ENCODE measurements at places on chromosomes 5 and 9.

- DNase-seq: peak; percentile 80
Measured at GRCh38 chr5:144072518-144072927, 97.9 kb downstream of the YIPF5 start.

GRCh38 chr5:139410121-139410992, 6.5 kb upstream of the SPATA24 start:
- DNase-seq: no peak

- no peak for DNase-seq
Measured at GRCh38 chr5:33297760-33298216, 143.0 kb upstream of the TARS1 start.

GRCh38 chr9:98861781-98862504, 54.5 kb downstream of the GALNT12 start:
- peak; percentile 74 for DNase-seq

DNA sequence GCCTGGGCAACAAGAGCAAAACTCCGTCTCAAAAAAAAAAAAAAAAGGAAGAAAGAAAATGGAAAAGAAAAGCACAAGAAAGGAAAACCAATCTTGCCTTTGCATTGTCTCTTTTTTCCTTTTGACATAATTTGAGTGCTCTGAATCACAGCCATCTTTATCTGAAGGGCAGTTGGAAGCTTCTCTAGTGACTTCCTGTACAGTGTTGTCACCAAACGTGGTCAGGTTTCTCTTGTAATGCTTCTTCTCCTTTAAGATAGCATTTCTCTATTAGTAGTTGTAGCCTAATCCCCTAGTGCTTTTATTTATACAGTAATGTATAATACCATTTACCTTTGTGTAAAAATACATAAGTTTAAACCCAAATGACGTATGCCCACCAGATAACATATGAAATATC, 18.1 kb downstream of the PRKACG start:
- no peak for DNase-seq

DNA sequence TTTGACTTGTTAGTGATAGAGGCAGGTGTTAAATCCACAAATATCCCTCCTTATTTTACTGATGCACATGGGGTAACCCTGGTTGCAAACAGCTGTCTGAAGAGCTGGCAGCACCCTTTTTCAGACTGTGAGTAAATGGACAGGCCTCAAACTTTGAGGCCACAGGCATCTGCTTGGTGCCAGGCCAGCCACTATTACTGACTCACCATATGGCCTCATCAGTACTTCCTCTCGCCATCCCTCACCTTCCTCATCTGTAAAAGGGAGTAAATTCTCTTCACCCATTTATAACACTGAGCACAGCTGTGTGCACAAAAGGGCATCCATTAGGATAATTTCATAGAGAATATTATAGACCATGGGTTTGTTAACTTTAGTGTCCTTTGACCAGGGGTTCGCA, 11.9 kb upstream of the TNIP1 start:
- DNase-seq: peak; percentile 76

DNA sequence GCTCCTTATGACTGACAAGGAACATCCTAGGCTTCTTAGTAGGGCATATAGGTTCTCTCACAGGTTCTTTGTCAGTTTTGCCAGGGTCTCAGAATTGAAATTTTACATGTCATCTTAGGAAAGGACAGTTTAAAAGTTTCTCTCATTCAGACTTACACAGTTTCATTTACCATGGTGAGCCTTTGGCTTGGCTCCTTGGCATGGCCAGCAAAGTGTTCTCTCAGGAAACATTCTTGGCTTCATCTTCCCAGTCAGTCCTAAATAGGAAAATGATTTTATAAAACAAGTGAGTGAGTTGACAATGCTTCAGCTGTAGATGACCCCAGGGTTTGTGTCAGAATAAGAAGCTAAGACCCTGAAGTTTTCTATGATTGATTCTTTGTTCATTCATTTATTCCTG, 191.6 kb downstream of the PCSK5 start:
- no peak for DNase-seq

DNA sequence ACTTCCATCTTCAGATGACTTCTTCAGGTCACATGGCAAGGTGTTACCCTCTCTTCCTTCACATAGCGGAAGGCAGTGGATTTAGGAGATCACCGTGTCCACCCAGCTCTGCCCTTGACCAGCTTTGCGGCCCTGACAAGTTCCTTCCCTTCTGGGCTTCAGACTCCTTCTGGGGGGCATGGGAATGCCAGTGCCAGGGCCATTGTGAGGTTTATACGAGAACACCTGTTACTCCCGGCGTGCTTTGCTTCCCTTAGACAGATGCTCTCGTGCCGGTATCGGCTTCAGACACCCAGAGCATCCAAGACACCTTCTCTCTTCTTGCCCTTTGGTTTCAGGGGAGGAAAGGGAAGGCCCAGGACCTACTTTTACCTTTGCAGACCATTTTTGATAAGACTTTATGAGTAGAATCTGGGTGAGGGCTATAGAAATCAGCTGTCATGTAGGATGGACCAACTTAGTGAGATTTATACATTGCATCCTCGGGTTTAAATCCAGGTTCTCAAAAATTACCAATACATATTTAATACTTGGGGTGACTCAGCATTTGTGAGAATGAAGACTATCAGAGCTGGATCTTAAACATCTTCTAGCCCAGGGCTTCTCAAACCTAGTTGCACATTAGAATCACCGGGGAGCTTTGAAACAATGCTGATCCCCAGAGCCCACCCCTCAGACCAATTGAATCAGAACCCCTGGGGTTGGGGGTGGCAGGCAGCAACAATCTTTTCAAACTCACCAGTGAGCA, 138.2 kb downstream of the MVB12B start:
- DNase-seq: no peak

- no peak for DNase-seq
Measured at GRCh38 chr9:5393497-5393896, 44.2 kb downstream of the PLGRKT start.

Data from RWPE1 (cell line).